Right renal cortex interstitium (tissue), 3 donors: ENCODE measurements at places on chromosomes 3 and 15. TPM values are rescaled to one million over a fixed set of nuclear protein-coding genes. Genes with fewer than 3 reads are reported as not detected.

GRCh38 chr3:167851749-167852148 lies 116.2 kb downstream of the SERPINI1 start:
- no peak for DNase-seq

- no peak for DNase-seq
Measured at GRCh38 chr15:85125056-85125661, 143.5 kb downstream of the PDE8A start.

DNA sequence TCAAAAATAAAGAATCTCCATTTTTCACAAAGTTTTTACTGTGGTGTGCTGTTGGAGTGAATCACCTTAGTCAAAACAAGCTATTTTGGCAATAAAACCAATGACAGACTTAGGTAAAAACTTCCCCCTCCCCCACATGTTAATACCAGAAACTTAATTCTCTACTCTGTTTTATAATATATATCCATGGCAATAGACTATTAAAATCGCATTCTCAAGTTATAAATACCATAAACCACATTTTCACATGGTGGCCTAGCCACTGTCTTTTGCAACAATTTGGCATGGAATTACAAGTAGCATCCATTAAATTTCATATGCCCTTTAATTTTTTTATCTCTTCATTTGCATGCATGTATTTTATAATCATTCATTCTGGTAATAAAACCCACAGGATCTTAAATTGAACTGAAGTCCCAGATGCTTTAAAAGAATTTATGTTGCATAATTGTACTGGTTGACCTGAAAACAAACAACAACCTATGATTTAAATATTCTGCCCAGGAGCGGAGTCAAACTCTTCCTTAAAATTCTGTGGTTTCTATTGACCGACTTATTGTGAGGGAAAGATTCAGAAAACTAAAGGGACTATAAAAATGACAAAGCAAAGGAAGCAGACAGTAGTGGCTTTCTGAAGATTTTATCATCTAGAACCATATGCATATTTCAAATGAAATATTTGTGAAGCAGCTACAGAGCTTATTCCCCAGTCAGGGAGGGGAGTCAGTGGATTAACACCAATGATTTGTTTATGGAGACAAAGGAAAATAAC lies 229.0 kb upstream of the TBL1XR1 start:
- DNase-seq: no peak

- no peak for DNase-seq
Measured at GRCh38 chr3:13477943-13478342, 2.2 kb upstream of the HDAC11 start.

- DNase-seq: no peak
Measured at GRCh38 chr3:30034246-30034991, 572.0 kb upstream of the TGFBR2 start.

DNA sequence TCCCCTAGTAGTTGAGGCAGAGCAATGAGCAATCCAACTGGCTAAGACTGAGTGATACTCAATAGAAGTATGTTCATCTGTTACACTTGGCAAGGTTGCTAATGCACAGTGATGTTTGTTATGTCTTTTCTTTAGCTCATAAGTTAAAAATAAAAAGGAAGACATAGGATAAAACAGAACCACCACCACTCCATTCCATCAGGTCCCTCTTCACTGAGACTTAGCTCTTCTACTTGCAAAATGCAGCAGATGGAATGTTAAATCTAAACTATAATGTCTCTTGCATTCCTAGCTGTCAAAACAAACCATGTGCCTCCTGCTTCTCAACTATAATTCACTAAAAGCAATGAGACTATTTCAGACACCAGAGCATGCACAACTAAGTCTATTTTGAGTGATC lies 265.6 kb upstream of the UBE2E2 start:
- DNase-seq: no peak

DNA sequence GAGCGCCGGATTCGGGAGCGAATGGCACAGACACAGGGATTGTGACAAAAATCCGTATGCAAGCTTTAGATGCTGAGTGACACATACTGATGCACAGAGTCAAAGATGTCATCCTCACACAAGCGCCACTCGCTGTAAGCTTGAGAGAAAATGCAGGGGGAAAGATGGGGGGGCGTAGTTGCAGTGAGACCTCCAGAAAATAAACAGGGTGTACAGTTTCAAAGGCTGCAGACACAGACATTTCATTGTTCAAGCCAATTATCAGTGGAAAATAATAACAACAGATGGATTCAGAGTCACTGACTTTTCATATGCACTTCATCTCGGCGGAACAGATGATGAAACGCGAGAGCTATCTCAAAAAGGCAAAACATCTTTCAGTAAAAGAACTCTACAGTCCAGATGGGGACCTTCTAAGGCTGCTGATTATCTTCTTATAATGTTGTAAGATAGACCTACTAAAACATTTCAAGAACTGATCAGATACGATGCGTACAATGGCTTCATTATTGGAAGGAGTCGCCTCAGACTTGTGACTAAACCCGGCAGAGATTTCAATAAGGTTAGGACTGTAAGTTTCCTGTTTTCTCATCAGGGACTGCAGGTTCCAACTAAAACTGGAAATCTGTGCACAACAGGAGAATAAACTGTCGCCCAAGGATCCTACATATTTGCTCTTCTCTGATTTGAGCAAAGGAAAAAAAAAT lies 275.4 kb downstream of the FOXP1 start:
- DNase-seq: no peak

GRCh38 chr15:49898575-49899283 lies 220.3 kb downstream of the ATP8B4 start:
- no peak for DNase-seq

- DNase-seq: no peak
Measured at GRCh38 chr3:196150481-196150880, 60.7 kb downstream of the ZDHHC19 start.

GRCh38 chr3:192879346-192880031 lies 38.2 kb downstream of the MB21D2 start:
- DNase-seq: no peak

DNA sequence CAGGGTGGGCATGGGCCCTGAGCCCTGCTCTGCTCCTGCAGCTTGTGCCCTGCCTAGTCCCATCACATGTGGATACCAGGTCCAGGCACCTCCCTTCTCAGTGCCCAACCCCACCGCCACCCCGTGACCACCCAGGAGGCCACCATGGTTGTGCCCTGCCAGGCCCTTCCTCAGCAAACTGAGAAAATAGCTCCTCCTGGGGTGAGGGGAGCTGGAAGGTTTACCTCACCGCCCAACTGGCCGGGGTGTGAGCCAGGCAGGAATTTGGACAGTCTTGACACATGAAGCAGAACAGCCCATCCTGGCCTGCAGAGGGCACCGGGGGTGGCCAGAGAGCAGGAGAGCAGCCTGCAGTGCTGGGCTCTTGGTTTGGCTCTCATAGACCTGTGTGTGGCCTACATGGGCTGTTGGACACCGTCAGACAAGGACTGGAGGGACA lies 11.4 kb upstream of the C3orf22 start:
- no peak for DNase-seq

DNA sequence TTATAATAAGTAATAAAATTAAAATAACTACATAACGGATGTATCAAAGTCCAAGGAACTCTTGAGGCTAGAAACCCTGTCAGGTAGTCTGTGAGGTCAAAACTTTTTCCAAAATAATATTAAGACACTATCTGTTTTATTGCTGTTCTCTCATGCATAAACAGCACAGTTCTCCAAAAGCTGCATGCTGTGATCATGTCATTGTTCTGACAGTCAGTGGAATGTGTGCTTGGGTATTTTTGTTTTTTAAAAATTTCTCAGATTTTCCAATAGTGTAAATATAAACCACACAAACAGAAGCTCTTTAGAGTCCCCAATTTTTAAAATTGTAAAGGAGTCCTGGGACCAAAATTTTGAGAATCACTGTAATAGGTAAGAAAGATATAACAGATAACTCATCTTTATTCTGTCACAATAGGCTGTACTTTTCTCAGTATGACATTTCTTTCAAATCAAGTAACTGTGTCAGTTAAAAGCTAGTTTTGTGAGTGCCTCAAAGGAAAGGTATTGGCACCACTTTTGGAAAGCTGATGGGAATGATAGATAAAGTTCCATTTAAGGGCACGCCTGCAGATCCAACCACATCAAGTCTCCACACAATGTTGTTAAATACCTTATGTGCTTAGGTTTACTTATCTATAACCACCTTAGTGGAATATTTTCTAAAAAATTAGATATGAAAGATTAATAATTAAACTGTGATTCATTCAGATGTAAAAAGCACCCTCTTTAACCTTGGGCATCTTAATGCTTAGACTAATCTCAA lies 49.3 kb downstream of the CEP152 start:
- no peak for DNase-seq

DNA sequence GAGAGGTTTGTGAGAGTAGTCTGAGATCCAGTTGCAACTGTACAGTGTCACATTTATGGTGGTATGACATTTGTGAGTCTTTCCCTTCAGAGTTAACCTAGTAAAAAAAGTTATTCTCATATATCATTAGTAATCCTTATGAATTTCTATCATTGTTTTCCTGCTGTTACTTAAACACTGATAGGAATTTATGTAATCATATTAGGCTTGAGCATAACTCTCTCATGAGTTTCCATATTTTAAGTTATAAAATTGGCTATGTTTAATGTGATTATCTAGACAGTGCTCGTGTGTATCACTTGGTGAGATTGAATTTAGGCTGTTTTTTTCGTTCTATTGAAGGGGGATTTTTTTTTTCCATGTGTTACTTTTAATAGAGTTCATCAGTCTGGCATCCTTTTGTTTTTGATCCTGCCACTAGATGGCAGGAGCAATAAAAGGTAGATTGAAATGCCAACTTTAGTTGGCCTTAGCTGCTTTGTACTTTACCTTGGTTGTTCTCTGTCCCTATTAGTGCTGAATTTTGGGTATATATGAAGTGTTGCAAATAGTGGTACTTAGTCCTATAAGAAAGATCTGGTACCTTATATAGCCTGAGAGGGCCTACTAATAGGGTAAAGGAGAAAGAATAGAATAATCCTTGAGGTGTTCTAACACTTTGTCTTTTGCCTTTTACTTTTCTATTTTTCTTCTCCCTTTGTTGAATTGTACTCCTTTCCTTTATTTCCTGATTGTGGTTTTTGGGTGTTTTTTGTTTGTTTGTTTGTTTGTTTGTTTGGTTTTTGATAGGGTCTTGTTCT lies 17.9 kb downstream of the STT3B start:
- no peak for DNase-seq

DNA sequence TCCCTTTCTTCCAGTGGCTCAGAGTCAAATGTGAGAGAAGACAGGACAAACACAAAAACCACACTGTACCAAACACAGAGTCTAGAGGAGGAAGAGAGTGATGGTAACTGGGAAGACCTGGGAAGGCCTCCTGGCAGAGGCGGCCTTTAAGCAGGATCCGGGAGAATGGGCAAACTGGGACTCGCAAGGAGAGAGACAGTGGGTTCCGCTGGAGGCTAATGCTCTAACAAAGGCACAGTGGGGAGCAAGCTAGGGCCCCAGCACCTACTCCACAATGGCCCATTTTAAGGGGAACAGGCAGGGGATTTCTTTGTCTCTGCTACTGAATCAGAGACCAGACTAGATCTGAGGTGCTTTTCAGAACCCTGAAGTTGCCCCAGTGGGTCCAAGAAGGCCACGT lies 81.4 kb upstream of the HES1 start:
- DNase-seq: no peak

- no peak for DNase-seq
Measured at GRCh38 chr15:78925956-78926743, 18.7 kb downstream of the CTSH start.

DNA sequence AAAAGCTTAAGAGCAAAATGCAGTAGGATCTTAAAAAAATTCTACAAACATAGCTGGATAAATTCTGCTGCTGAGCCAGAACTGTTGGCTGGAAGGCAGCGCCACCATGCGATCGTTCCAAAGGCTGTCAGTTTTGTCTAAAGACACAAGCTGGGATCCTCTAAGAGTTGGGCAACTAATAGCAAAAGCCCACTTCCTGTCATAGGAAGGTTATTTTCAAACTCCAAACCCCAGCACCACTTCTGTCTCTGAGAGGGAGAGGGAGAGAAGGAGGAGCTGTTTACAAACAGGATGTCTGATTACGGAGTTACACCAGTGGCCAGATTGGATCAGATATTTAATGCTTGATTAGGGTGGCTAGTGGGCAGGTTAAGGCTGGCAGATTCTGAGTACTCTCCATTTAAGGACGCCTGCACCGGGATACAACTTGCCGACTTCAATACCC lies 44.0 kb downstream of the EIF4E3 start:
- DNase-seq: peak; percentile 37

- no peak for DNase-seq
Measured at GRCh38 chr3:171966533-171967136, 72.7 kb upstream of the FNDC3B start.

GRCh38 chr15:51667478-51667877 lies 13.8 kb upstream of the SCG3 start:
- DNase-seq: no peak

DNA sequence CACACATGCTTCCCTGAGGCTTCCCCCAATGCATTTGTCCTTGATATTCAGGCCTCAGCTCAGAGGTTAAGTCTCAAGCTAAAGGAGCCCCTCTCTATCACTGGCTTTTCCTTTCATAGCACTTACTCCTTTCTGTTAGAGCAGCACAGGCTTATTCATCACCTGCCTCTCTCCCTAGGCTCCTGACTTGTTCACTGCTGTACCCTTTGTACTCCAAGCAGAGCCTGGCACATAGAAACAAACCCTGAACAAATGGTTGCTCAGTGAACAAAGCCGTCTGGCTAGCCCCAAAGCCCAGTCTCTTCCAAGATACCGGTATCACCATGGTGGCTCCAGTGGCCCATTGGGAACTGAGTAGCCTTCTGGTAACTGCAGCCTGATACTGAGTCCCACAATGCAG lies 231.1 kb upstream of the TRIM42 start:
- DNase-seq: no peak

GRCh38 chr15:68526784-68527183 lies 52.0 kb upstream of the CORO2B start:
- DNase-seq: no peak

GRCh38 chr3:119362010-119362409 lies 67.8 kb downstream of the ARHGAP31 start:
- DNase-seq: no peak

GRCh38 chr3:168362661-168363247 lies 267.0 kb upstream of the GOLIM4 start:
- no peak for DNase-seq

DNA sequence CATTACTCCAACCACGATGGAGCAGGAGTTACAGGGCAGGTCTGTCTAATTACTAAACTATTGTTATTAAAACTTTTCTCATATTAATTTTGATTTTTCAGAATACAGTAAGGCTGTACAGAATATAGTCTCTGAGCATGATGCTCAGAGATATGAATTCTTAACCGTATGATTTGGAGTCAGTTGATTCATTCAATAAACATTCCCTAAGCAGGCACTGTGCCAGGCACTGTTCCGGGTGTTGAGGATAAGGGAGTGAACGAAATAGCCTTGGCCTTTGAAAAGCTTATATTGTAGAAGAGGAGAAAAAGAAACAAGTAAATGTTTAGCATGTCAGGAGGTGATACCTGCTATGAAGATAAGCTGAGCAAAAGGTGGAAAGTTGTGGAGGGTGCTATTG lies 187.3 kb downstream of the KCNAB1 start:
- no peak for DNase-seq

GRCh38 chr15:85402195-85402881 lies 21.9 kb downstream of the AKAP13 start:
- DNase-seq: no peak

The CIB1 gene
- polyA plus RNA-seq: 55.1 TPM

The LMAN1L gene
- polyA plus RNA-seq: not detected

The HIGD2B gene
- polyA plus RNA-seq: not detected

The DNAH12 gene
- 0.88 TPM for polyA plus RNA-seq

The GOLGA8G gene
- polyA plus RNA-seq: not detected

The PLCB2 gene
- polyA plus RNA-seq: 8.3 TPM

The BFSP2 gene
- 0.50 TPM for polyA plus RNA-seq

The PLA2G4E gene
- not detected for polyA plus RNA-seq

The GOLGA8O gene
- polyA plus RNA-seq: not detected

The EDEM1 gene
- polyA plus RNA-seq: 18.8 TPM

The IL5RA gene
- 0.62 TPM for polyA plus RNA-seq

The TNNC1 gene
- polyA plus RNA-seq: 9.6 TPM
